ENCODE measurements at places on chromosomes 7 and 10. TPM values are rescaled to one million over a fixed set of nuclear protein-coding genes. Genes with fewer than 3 reads are reported as not detected.
A peak's percentile ranks its signal among the peaks of the same experiment; 100 is the strongest.

DNA sequence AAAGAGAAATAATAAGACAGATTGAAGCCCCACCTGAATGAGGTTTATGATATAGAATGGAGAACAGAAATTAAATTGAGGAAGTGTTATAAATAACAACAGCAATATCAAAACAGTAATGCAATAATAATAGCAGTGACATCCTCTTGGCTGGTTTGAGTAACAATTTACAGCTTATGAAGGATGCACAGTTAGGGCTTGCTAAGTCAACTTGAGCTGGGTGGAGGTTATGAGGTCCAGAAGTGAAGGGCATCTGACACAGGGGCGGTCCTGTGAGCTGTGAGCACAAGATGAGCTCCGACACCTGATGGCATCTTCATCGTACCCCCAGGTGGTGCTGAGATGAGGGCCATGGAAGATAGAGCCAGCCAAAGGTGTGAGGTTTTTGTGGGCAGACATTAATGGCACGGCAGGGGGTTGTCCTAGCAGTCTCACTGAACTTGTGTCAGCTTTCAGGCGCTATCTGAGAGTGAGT, 30.5 kb downstream of the ARHGAP22 start:
- no peak for DNase-seq
- H3K36me3 ChIP-seq: no peaks in the 10 kb centered on the region
- H3K4me1 ChIP-seq: no peaks in the 10 kb centered on the region
- H3K27ac ChIP-seq: no peak overlapping the region
- no peaks in the 10 kb centered on the region for H3K27me3 ChIP-seq
- H3K4me3 ChIP-seq: no peak overlapping the region

Gene PNLIPRP1
- polyA plus RNA-seq: not detected

GRCh38 chr7:50685135-50686065, 97.3 kb downstream of the GRB10 start:
- H3K27me3 ChIP-seq: no peaks in the 10 kb centered on the region
- no peak overlapping the region for H3K4me3 ChIP-seq
- H3K36me3 ChIP-seq: no peaks in the 10 kb centered on the region
- H3K27ac ChIP-seq: no peak overlapping the region
- no peaks in the 10 kb centered on the region for H3K4me1 ChIP-seq

GRCh38 chr7:101200504-101200861, 353 bp downstream of the MOGAT3 start:
- H3K36me3 ChIP-seq: no peaks in the 10 kb centered on the region
- no peak overlapping the region for H3K27ac ChIP-seq
- no peaks in the 10 kb centered on the region for H3K27me3 ChIP-seq

Gene NAT16
- polyA plus RNA-seq: not detected

DNA sequence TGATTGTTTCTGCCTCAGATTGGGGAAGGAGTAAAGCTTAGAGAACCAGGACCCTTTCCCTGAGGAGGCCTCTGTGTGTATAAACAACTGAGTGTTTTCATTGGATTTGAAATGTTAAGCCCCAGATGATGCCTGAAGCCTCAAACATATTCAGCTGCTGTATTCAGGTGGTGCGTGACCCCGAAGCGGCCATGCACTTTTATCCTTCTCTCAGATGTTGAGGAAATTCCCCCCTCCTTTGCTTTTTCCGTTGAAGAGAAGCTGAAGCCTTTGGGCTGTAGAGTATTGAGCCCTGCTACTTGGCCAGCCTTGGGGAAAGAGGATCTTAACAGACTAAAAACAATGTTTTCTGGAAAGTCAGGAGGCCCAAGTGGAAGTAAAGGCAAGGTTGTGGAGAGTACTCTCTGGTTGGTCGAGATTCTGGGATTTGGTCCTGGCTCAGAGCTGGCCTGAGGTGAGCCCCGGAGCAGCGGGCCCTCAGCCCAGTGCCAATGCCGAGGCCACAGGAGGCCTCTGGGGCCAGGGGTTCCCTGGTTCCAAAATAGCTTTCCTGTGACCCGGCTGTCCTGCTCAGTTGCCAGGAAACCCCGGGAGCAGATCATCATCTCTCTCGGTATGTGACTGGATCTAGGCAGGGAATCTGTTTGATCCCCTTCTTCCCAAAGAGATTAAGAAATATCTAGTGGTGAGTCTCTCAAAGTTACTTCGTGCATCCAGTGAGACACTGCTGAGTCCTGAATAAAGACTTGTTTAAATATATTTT, 22.5 kb downstream of the FKBP6 start:
- DNase-seq: no peak
- no peak overlapping the region for H3K4me3 ChIP-seq
- no peaks in the 10 kb centered on the region for H3K27me3 ChIP-seq
- no peaks in the 10 kb centered on the region for H3K36me3 ChIP-seq
- no peaks in the 10 kb centered on the region for H3K4me1 ChIP-seq
- H3K27ac ChIP-seq: no peak overlapping the region

- no peaks in the 10 kb centered on the region for H3K4me1 ChIP-seq
- H3K27me3 ChIP-seq: no peaks in the 10 kb centered on the region
- H3K27ac ChIP-seq: no peak overlapping the region
- H3K4me3 ChIP-seq: no peak overlapping the region
Measured at GRCh38 chr7:2172311-2173188, 60.2 kb downstream of the MAD1L1 start.

Gene ZMYND11
- 43.0 TPM for polyA plus RNA-seq

DNA sequence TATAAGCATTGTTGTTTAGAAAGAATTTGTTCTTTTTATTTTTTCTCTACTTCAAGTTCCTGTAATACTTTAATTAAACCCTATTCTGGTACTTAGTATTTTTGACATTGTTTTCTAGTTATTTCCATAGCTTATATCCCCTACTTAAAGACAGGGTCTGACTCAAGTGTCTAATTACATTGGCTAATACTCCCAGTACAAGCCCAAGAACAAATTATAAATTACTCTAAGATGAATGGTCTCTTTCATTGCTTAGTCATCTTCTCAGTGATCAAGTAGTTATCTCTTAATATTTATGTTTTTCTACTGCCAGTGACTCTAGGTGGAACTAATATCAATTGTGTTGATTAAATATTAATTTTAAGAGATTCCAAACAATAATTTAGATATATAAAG, 21.6 kb downstream of the AHR start:
- no peak overlapping the region for H3K27ac ChIP-seq
- no peaks in the 10 kb centered on the region for H3K27me3 ChIP-seq
- peaks cover 9% of the 10 kb centered on the region for H3K4me1 ChIP-seq
- no peak for DNase-seq
- peaks cover 8% of the 10 kb centered on the region for H3K36me3 ChIP-seq
- H3K4me3 ChIP-seq: no peak overlapping the region

- H3K4me3 ChIP-seq: no peak overlapping the region
- no peak overlapping the region for H3K27ac ChIP-seq
- H3K27me3 ChIP-seq: no peaks in the 10 kb centered on the region
- no peaks in the 10 kb centered on the region for H3K4me1 ChIP-seq
Measured at GRCh38 chr10:95275726-95276366, 15.0 kb downstream of the PDLIM1 start.

Gene SPDYE1
- 0.49 TPM for polyA plus RNA-seq

Gene NPFFR1
- not detected for polyA plus RNA-seq

GRCh38 chr7:79965946-79966345, 168.7 kb upstream of the GNAI1 start:
- H3K4me3 ChIP-seq: no peak overlapping the region
- H3K27ac ChIP-seq: no peak overlapping the region
- H3K36me3 ChIP-seq: no peaks in the 10 kb centered on the region
- H3K4me1 ChIP-seq: no peaks in the 10 kb centered on the region
- H3K27me3 ChIP-seq: no peaks in the 10 kb centered on the region

DNA sequence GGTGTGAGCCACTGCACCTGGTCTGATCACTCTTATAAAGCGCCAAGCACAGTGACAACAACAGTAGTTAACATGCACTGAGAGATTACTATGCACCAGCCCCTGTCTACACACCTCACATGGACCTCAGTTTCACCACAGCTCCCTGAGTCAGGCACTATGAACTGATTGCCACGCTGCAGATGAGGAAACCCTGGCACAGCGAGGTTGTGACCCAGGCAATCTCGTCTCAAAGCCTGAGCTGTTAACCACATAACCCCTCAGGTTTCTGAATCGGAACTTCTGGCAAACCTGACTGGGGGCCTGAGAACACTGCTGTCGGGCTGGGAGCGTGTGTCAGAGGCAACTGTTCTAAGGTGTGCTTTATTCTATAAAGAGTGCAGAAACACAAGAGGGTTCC, 150.8 kb downstream of the RNF216 start:
- H3K4me1 ChIP-seq: peaks cover 31% of the 10 kb centered on the region
- H3K27me3 ChIP-seq: no peaks in the 10 kb centered on the region
- DNase-seq: peak; percentile 24
- no peak overlapping the region for H3K4me3 ChIP-seq

Gene NME8
- not detected for polyA plus RNA-seq

Gene NRCAM
- polyA plus RNA-seq: 0.32 TPM

DNA sequence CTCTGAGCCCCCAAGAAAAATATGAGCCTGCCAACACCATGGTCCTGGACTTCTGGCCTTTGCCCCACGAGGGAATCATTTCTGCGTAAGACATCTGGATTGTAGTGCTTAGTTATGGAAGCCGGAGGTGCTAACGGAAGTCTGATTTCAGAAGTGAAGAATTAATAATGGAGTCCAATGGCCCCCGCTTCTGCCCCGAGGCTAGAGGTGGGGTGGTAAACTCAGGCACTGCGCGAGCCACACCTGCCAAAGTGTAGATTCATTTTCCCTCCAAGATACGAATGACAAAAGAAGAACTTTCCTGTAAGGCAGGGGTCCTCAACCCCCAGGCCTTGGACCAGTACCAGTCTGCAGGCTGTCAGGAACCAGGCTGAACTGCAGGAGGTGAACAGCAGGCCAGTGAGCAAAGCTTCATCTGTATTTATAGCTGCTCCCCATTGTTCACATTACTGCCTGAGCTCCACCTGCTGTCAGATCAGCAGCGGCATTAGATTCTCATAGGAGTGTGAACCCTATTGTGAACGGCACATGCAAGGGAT, 22.3 kb downstream of the CNPY1 start:
- no peak overlapping the region for H3K27ac ChIP-seq
- no peak overlapping the region for H3K4me3 ChIP-seq
- no peaks in the 10 kb centered on the region for H3K36me3 ChIP-seq
- DNase-seq: no peak
- H3K4me1 ChIP-seq: no peaks in the 10 kb centered on the region

Gene ICA1
- polyA plus RNA-seq: 3.6 TPM

DNA sequence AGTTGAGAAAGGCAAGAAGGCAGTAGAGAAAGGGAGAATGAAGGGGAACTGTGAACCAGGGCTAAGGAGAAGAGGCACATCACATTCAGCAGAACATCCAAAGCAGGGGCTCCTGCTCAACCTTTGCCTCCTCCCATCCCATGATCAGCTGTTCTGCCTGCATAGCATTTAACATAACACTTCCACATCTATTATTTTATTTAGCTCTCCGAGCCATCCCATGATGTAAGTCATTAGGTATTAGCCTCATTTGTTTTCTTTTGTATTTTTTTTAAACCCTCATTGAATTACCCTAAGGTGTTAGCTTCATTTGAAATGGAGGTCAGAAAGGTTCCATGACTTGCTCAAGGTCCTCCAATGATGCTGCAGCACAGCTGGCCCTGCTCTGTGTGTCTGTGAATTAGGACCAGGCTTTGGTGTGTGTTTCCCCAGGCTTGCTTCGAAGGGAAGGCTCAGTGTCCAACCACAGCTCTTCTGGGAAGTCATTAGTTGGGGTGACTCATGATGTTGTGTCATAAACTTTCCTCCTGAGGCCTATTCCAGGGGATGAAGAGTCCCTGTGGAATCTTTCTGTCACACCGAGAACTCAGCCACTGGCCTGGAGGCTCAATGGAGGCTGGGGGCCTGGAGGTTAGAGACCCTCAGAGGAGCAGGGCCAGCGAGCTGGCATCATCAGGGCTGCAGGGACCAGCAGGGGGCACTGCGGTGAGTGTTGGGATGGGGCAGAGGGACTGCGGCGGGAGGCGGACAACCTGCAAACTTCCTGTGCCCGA, 16.5 kb downstream of the NPFFR1 start:
- H3K4me3 ChIP-seq: no peak overlapping the region
- H3K27ac ChIP-seq: no peak overlapping the region
- no peaks in the 10 kb centered on the region for H3K27me3 ChIP-seq
- H3K36me3 ChIP-seq: no peaks in the 10 kb centered on the region
- no peak for DNase-seq

- no peak overlapping the region for H3K4me3 ChIP-seq
- no peak for DNase-seq
- no peak overlapping the region for H3K27ac ChIP-seq
- H3K27me3 ChIP-seq: no peaks in the 10 kb centered on the region
- H3K4me1 ChIP-seq: peaks cover 14% of the 10 kb centered on the region
- H3K36me3 ChIP-seq: no peaks in the 10 kb centered on the region
Measured at GRCh38 chr10:88971221-88972061, 18.9 kb upstream of the ACTA2 start.

DNA sequence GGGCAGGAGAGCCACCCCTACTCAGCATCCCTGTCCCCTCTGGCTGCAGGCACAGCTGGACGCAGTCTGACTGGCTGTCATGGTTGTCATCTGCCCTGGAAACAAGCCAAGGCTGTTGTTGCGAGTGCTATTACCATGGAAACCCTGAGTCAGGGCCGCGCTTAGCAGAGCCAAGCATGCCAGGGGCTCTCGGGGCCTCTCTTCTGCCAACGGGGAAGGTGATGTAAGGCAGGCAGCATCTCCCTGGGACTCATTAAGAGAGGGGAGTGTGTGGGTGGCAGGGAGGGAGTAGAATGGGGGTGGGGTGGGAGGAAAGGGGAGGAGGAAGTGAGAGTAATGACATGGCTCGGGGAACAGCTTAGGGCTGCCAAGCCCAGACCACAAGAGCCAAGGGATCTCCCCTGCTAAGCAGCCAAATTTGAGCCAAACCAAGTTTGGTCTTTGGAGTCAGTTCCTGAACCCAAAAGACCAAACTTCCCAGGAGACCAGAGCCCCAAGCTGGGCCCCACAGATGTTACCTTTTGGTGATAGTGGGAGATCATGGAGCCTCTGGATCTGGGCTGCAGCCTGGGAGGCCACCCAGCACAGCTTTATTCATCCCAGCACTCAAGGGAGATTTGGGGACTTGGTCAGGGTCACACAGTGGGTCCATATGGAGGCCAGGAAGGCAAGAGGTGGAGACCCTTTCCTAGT, 67.6 kb downstream of the TMEM130 start:
- H3K4me1 ChIP-seq: no peaks in the 10 kb centered on the region
- DNase-seq: no peak
- H3K4me3 ChIP-seq: no peak overlapping the region
- H3K36me3 ChIP-seq: no peaks in the 10 kb centered on the region
- H3K27ac ChIP-seq: no peak overlapping the region

Gene COBL
- polyA plus RNA-seq: not detected

DNA sequence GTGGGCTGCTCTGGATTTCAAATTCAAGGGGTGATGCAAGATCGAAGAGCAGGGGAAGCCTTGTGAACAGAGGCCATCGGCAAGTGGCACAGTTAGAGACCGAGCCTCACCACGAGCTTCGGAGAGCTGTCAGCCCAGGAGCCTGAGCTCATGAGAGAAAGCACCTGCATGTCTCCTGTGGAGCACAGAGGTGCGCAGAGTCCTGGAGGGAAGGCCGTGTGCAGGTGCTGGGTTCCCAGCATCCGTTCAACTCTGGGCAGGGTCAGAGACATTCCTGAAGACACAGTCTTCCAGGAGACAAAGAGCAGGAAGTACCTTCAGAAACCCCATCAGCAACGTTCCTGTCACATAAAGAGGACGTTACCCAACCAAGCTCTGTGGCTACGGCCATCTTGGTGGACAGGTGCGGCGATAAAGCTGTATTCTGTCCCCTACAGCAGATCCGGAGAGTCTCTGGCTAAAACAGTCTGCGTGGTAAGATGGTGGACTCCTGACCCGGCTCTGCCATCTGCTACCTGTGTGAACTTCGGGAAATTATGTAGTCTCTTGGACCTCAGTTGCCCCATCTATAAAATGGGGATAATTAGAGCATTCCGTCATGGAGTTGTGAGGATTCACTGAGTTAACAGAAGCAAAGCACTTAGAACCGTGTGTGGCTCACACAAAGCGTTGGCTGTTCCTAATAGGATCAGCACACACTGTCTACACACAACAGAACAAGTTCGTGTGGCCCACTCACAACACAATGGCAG, 40.6 kb downstream of the NOD1 start:
- H3K27me3 ChIP-seq: no peaks in the 10 kb centered on the region
- no peaks in the 10 kb centered on the region for H3K4me1 ChIP-seq
- no peak overlapping the region for H3K27ac ChIP-seq

Gene ALOX5
- 15.3 TPM for polyA plus RNA-seq

All from CD4-positive, alpha-beta memory T cell (primary cell).